ENCODE measurements at places on chromosomes 3 and 15. TPM values are rescaled to one million over a fixed set of nuclear protein-coding genes. Genes with fewer than 3 reads are reported as not detected.

- DNase-seq = no peak
Observed at GRCh38 chr15:39624806-39625205, 43.9 kb downstream of the THBS1 start.

- DNase-seq = peak; percentile 74
Observed at GRCh38 chr3:65597226-65597951, 441.3 kb downstream of the MAGI1 start.

DNA sequence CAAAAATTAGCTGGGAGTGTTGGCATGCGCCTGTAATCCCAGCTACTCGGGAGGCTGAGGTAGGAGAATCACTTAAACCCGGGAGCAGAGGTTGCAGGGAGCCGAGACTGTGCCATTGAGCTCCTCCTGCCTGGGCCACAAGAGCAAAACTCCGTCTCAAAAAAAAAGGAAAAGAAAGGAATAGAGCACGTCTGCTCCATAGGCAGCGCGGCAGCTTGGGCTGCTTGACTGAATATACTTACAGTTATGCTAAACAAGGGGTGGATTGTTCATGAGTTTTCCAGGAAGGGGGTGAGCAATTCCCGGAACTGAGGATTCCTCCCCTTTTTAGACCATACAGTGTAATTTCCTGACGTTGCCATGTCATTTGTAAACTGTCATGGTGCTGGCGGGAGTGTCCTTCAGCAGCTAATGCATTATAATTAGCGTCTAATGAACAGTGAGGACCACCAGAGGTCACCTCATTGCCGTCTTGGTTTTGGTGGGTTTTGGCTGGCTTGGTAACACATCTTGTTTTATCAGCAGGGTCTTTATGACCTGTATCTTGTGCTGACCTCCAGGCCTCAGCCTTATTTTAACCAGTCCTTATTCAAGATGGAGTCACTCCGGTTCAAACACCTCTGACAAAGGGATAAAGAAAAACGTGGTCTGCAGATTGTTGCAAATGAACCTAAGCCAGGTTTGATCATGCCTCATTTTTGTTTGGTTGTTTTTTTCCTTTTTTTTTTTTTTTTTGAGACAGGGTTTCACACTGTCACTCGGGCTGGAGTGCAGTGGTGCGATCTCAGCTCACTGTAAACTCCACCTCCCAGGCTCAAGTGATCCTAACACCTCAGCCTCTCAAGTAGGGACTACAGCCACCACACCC lies 24.9 kb upstream of the SENP5 start:
- no peak for DNase-seq

ACSBG1 gene
- total RNA-seq = 83.9 TPM

MESP1 gene
- 13.4 TPM for total RNA-seq

NANOGP8 gene
- 4.4 TPM for total RNA-seq

WWTR1 gene
- 24.9 TPM for total RNA-seq

GUCA1C gene
- not detected for total RNA-seq

MRPS22 gene
- 45.4 TPM for total RNA-seq

CHRNA7 gene
- 9.1 TPM for total RNA-seq

Measured in dorsolateral prefrontal cortex (tissue), 122 donors.